HT1080 (cell line): ENCODE measurements at places on chromosomes 5 and 9.

GRCh38 chr5:13567819-13568218 is 376.7 kb downstream of the DNAH5 start:
- peak; percentile 97 for DNase-seq

DNA sequence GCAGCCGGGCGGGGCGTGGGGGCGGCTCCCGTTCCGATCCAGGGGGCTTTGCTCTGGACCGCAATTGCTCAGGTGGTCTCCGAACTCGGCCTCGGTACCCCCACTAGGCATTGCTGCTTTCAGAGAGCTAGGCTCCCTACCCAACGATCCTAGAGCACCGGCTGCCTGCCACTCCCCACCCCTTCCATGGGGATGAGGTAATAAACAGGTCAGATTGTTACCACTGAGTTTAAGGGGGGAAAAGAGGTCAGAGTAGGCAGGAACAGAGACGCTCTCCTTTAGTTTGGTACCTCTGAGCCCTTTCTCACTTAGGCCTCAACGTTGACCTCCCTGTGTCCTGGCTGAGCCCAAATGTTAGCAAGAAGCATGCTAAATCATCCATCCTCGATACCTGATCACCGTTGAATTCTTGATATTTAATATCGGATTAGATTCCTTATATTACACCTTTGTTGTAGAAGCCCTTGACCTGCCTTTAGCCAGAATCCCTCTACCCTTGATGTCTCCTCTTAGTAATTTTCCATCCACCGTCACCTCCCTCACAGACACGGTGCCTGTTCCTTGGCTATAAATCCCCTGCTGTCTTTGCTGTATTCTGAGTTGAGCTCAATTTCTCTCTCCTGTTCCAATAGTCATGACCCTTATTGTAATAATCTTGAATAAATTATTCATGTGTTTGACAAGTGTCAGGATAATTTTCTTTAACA is 588 bp upstream of the PLPP1 start:
- no peak for DNase-seq

GRCh38 chr5:59661954-59662615 is 231.4 kb downstream of the PDE4D start:
- peak; percentile 56 for DNase-seq

DNA sequence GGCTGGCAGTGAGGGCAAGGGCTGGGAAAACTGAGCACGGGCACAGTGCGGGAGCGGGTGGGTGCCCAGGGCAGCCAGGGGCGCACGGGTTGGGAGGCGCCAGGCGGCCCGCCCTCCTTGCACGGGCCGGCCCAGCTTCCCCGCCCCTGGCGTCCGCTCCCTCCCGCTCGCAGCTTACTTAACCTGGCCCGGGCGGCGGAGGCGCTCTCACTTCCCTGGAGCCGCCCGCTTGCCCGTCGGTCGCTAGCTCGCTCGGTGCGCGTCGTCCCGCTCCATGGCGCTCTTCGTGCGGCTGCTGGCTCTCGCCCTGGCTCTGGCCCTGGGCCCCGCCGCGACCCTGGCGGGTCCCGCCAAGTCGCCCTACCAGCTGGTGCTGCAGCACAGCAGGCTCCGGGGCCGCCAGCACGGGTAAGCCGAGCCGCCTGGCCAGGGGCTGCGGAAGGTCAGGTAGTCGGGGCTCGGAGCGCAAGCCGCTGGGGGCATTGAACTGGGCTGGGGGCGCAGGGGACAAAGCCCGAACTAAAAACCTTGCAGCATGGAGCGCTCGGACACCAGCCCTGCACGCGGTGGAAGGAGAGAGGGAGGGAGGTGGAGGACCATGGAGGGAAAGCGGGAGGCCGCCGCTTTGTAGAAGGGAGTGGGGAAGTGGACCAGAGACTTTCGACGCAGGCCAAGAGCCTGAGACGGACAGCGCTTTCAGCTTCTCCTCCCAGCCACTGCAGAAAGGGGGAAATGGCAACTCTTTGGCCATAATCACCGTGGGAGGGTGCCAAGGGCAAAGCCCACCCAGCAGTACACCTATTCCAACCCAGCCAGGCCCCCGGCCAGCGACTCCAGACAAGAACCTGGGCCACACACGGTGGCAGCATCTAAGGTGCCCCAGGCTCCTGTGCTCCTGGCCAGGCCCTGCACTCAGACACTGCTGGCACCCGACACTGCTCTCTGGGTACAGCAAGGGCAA is at the start of gene TGFBI:
TGFBI (plus strand) TSS at position 207 of the 961 bp plus-strand sequence; CDS start at position 275, 68 bp downstream.
- no peak for DNase-seq

- DNase-seq: no peak
These were observed 108.3 kb upstream of the TYRP1 start for GRCh38 chr9:12584656-12585522.

- no peak for DNase-seq
These were observed 188.1 kb upstream of the DMRT1 start for GRCh38 chr9:653421-653820.

GRCh38 chr5:16774806-16775205 is 158.0 kb upstream of the RETREG1 start:
- DNase-seq: no peak

DNA sequence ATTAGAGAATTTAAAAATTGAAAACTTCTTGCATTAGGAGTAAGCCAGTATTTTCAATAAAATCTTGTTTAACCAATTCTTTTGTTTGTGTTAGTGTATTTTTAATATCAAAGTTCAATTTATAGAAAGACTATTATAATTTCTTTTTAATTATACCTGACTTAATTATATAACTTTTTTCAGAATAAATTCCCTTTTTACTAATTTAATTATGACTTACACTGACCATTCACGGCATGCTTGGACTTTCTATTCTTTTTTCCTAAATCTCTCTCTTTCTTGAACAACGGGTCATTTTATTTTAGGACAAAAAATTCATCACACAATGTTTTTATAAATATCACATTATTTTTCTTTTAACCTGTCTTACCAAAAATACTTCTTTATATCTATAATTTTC is 555.3 kb upstream of the PTGER4 start:
- no peak for DNase-seq

- peak; percentile 54 for DNase-seq
These were observed 93.7 kb downstream of the PDE4D start for GRCh38 chr5:59799668-59800346.
